ENCODE measurements at places on chromosomes 16 and 17.

DNA sequence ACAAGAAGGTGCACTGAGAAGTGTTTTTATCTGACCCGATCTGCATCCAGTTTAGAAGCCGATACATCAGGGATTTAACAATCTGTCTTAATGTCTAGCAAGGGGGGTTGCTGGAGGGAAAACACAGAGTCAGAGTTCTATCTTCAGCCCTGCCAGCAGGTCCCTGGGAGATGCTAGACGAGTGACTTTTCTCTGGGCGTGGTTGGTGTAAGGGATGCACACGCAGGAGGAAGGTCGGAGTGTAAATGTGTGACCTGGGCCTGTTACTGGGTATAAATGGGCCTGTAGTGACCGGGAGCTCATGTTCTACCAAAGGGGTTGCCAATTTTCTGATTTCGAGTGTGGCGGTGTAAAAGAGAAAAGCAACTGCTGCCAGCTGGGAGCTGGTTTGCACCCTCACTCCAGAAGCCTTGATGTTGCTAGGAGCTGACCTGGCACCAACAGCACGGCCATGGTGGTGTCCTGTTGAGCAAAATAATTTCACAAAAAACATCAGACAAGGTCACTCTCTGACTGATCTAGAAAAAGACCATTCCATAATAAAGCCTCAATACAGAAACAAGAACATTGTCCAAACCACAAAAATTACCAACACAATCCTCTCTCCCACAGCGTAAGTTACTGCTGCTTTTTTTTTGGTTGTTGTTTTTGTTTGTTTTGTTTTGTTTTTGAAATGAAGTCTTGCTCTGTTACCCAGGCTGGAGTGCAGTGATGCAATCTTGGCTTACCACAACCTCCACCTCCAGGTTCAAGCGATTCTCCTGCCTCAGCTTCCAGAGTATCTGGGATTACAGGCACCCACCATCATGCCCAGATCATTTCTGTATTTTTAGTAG, 1.3 kb upstream of the KCTD13 start:
- no peak for DNase-seq

GRCh38 chr16:79533292-79533691, 67.2 kb downstream of the MAF start:
- no peak for DNase-seq

- DNase-seq, result peak; percentile 63
Observed at GRCh38 chr17:58006560-58006923, 504 bp downstream of the SRSF1 start.

DNA sequence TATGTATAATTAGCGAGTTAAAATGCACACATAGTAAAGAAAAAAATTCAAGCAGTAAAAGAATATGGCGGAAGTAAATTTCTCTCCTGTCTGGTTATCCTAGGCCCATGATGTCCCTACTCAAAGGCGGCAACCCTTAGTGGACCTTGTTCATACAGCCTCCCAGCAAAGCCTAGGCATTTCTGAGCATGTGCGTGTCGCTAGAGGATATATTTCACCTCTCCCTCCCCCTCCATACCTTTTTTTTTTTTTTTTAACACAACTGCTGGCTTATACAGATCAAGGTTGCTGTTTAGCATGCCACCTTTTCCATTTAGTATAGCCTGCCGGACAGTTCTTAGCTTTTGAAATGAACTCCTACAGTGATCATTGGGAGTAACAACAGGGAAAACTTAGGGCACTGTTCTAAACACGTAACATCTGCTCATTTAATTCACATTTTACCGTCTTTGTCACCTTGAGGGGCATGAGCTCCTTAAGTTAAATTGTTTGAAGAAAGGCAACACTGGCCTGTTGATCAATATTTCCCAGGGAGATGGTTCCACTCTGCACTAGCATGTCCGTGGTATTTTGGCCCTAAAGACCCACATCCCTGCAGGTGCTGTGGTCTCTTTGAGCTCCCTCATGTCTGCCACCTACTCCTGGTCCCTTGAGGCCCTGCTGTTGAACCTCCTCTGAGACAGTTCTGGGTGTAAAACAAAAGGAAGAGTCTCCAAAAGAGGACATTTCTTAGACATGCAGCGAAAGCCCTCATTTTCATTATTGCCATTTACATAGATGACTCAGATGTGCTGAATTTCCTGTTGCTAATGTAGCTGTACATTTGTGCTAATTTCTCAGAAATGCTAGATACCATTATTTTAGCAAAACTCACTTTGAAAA, 4.1 kb upstream of the TNFRSF13B start:
- DNase-seq, result no peak

GRCh38 chr17:32512328-32512727, 25.5 kb downstream of the CDK5R1 start:
- no peak for DNase-seq
